CD4-positive, alpha-beta memory T cell (primary cell): ENCODE measurements at places on chromosomes 2 and 18.

DNA sequence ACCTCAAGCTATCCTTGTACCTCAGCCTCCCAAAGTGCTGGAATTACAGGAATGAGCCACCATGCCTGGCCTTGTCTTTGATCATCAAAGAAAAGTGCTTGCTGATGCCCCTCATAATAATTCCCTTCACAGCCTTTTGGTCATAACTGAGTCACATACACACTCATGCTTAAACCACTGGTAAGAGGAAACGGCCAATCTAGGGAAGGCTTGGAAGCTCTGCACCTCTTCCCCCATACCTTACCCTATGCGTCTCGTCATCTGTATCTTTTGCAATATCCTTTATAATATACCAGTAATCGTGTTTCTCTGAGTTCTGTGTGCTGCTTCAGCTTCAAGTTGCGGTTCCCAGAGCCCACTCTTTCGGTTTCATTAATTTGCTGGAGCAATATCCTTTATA lies 4.8 kb upstream of the RNF138 start:
- no peak for DNase-seq

DNA sequence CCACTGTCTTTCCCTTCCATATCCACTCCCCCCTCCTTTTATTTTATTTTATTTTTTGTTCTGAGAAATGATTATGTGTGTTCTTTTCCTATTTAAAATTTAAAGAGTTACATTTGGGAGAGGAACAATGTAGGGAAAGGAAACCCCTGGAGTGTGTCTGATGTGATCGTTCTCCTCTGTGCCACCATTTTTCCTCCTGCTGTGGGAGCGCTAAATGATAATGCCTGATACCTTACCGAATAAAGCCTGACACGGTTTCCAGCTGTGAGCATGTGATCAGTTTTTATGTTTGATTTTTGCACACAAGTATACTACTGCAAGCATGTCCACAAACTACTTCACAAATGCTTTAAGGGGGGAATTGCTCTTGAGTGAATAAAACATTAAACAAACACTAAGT lies 317.8 kb upstream of the FANCL start:
- DNase-seq: no peak

- no peak for DNase-seq
Measured at GRCh38 chr2:54602736-54603322, 120.6 kb upstream of the EML6 start.

- no peak for DNase-seq
Measured at GRCh38 chr2:185628985-185629384, 109.6 kb upstream of the FSIP2 start.

- no peak for DNase-seq
Measured at GRCh38 chr2:172293952-172294351, 133.4 kb upstream of the ITGA6 start.

- no peak for DNase-seq
Measured at GRCh38 chr2:58731488-58731869, 490.4 kb upstream of the FANCL start.

GRCh38 chr2:154670083-154670482 lies 28.4 kb upstream of the KCNJ3 start:
- no peak for DNase-seq

GRCh38 chr18:74773171-74773624 lies 175.5 kb downstream of the ZNF407 start:
- DNase-seq: no peak

DNA sequence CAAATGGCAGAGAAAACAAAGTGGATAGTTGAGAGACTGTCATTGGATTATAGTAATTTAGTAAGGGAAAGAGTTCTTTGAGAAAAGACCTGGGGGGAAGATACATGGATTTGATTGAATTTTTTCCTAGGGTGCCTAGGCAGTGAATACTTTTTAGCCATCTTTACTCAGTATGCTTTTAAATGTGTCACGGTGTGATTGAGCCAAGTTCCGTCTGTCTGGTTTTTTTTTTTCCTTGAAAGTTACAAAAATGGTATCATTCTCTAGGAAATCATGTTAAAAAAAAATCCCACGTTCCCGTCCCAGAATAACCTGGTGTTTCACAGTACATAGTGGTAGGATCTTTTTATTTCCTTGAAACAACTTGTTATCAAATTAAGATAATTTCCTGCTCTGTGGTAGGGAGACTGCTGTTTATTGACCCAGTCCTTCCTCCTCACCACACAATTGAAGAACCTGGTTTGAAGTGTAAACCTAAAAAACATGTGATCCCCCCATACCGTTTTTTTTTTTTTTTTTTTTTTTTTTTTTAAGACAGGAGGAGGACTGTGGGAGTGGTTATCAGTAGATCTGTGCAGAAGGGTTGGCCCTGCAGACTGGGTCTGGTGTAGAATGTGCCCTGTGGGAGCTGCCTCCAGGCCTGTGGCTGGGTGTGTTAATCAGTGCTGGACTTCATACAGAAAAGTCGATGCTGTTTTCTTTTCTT lies 55.1 kb downstream of the DGKD start:
- DNase-seq: peak; percentile 58

GRCh38 chr2:128778843-128779242 lies 460.2 kb upstream of the HS6ST1 start:
- no peak for DNase-seq

GRCh38 chr18:24055878-24056277 lies 41.3 kb downstream of the TTC39C start:
- no peak for DNase-seq

GRCh38 chr2:162125138-162125537 lies 26.9 kb downstream of the GCG start:
- DNase-seq: no peak

DNA sequence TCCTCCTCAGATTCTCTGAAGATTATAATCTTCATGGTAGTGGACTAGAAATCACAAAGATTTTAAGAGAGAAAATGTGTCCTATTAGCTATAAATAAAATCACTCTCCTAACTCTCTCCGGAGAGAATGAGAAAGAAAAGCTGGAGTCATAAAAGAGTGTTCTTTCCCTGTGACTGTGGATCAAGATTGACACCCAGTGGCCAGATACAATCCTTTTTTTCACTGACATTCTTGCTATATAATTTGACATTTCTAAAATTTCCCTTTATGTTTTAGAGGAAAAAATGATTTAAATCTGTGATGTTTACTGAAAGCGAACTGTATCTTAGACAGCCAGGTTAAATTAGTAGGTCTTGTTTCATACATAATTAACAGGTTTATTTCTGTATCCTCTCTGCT lies 35.4 kb upstream of the LRP2 start:
- no peak for DNase-seq

DNA sequence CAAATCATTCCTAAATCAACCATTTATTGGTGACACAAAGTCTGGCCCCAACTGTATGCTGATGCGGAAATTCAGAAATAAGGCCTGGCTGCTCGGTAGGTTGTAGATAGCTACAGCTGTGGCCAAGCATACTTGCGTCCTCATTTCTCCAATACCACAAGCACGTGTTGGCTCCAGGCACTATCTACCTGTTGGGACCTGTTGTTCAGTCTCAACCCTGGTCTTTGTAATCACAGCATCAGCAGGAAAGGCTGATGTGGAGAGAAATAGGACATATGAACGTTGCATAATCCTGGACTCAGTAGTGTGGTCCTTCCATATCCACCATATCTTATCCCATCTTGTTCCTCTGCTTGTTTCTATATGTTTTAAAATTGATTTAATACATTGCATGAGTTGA lies 212.6 kb downstream of the PMAIP1 start:
- no peak for DNase-seq

- no peak for DNase-seq
Measured at GRCh38 chr2:176098366-176099158, 1.0 kb upstream of the HOXD12 start.

DNA sequence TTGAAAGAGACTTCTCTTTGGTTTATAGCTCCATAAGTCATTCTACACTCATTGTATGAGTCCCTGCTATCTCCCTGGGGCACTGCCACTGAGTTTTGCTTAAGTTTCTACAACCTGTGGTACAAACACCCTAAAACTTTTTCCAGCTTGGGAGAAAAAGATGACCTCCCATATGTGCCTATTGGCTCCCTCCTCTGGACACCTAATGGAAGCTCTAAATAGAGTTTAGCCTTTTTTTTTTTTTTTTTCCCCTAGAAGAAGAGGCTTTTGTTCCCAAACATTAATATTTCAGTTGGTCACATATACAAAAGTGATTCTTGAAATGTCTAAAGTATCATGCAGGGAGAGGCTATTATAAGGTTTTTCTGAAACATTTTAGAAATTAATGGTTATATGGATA lies 547.2 kb upstream of the TMEFF2 start:
- DNase-seq: no peak

GRCh38 chr2:285531-285930 lies 2.4 kb downstream of the ALKAL2 start:
- no peak for DNase-seq

DNA sequence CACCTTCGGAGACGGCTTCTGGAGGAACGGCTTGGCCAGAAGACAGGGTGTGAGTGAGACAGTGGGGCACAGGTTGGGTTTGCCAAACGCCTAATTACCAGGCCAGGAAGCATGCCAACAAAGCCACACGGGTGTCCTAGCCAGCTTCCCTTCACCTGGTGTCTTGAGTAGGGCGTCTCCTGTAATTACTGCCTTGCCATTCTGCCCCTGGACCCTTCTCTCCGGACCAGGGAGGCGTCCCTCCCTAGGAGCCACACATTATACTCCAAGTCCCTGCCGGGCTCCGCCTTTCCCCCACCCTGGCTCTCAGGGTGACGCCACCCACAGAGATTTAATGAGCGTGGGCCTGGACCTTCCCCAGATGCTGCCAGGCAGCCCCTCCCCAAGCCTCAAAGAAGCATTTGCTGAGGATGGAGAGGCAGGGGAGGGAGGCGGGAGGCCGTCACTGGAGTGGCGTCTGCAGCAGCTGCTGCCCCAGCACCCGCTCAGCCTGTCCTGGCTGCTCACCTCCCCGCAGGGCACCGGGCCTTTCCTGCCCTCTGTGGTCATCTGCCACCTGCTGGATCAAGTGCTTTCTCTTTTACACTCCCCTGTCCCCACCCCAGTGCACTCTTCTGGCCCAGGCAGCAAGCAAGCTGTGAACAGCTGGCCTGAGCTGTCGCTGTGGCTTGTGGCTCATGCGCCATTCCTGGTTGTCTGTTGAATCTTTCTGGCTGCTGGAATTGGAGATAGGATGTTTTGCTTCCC lies 20.7 kb downstream of the FOSL2 start:
- DNase-seq: no peak

DNA sequence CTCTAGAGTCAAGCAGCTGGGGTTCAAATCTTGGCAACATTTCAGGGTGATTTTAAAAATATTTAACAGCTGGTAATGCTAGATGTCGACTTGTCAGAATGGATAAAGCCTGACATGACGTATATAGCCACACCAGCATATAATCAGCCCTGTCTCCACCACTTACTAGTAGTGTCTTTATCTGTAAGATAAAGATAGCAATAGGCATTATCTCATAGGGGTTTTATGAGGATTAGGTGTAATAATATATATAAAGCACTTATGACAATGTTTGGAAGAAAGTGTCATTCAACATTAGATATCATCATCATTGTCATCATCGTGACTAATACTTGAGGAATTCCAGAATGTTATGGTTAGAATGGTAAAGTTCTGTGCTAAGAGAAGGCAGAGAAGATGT lies 369.0 kb upstream of the CWC22 start:
- no peak for DNase-seq

DNA sequence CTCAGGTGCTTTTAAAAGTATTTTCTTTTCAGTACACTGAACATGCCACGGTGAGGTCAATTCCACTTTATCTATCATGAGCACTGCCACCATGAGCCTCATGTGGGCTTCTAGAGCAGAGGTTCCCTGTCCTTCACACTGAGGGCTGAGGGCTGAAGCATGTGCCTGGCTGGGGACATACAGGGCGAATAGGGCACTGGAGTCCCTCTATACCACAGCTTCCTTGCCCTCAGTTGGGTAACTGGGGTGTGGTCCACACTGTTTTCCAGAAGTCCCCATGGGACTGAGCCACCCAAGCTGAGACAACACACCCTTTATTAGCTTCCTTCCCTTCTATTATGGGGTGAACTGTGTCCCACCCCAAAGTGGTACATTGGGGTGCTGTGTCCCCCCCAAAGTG lies 172.2 kb upstream of the ID2 start:
- no peak for DNase-seq

DNA sequence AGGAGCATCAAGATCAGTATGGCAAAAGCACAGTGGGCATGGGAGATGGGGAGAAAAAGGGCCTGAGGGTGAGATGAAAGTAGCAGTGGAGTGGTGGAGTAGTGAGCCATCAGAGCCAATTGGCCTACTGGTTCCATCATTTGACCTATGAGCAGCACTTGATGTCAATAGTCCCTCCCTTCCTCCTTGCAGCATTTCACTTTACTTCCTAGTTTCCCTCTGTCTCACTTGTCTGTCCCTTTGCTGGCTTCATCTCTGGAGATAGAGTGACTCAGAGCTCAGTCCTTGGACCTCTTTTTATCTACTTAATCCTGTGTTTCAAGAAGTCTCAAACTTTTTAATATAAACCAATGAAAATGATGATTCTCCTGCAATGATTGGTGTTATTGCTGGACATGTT lies 32.1 kb downstream of the FBXO48 start:
- DNase-seq: no peak

DNA sequence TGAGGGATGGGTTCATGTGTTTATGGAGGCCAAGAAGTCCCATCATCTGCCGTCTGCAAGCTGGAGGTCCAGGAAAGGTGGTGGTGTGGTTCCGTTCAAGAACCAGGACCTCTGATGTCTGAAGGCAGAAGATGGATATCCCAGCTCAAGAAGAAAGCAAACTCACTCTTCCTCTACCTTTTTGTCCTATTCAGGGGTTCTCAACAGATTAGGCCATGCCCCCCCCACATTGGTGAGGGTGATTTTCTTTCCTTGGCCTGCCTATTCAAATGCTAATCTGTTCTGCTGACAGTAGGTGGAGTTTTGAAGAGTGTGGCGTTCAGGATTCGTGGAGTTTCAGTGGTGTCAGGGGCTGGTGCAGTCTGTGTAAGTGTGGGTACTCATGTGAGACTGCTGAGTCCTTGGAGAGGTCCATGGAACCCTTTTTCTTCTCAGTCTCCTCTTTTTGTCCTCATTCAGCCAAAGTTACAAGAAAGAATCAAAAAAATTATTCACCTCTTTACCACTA lies 5.9 kb downstream of the MSL3B start:
- DNase-seq: no peak
